ENCODE measurements at places on chromosomes 6 and 20.

GRCh38 chr6:7073821-7074525 lies 33.8 kb upstream of the RREB1 start:
- DNase-seq: no peak

DNA sequence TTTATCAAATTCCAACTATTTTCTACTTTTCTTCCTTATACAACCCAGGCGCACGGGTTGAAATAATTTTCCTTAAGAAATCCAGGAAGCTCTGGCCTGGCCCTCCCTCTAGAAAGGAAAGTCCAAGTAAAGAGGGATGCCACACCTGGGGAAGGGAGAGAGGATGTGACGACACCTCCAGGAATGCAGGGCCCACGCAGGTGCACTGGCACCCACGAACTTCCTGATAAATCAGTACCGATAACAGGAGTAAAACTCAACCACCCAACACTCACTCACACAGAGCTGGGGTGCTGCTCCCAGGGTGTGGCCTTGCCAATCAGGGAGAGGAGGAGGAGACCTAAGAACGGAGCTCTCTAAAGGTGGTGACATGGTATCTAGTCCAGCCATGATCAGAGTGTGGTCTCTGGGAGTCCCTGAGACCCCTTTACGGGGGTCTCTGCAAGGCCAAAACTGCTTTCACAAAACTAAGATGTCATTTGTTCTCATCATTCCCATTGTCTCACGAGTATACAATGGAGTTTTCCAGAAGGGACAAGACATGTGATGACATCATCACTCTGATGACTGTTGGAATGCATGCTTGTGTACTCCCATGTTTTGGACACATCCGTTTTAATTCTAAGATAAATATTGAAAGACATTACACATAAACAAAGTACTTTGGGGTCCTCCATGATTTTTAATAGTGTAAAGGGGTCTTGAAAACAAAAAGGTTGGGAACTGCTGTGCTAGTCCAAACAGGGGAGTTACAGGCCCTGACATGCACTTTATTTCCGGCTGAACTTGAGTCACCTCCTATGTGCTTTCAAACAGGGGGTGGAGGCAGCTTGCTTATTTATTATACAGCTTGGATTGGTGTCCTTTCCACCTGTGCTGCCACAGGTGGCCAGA lies 2.2 kb upstream of the PARD6B start:
- DNase-seq: no peak

DNA sequence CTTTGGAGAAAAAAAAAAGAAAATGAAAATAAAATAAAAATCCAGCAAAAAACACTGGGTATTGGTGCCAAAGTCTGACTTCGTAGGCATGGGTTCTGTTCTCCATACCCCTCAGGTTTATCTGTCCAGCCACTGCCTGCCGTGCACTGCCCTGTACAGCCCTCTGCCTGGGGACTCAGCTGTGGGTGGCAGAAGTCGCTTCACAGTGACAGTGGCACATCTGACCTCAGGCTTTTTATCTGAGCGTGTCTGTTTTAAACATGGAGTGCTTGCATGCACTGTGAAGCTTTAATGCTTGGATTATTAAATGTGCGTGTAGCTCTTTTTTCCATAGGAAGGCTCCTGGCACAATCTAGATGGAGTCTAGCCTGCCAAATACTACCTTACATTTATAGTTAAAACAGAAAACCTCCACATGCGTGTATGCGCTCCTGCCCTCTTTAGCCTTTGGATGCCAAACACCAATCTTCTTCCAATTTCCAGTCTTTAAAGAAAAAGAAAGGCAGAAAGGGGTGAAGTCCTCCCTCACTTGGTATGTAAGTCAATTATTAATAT lies 375.5 kb downstream of the UTRN start:
- no peak for DNase-seq

GRCh38 chr6:56866917-56867522 lies 87.9 kb upstream of the BEND6 start:
- no peak for DNase-seq

- DNase-seq: peak; percentile 19
These were observed at the start of gene BCAS4 for GRCh38 chr20:50794846-50795634. BCAS4 (plus strand) TSS chr20:50795061; CDS start chr20:50795084, 23 bp downstream.

DNA sequence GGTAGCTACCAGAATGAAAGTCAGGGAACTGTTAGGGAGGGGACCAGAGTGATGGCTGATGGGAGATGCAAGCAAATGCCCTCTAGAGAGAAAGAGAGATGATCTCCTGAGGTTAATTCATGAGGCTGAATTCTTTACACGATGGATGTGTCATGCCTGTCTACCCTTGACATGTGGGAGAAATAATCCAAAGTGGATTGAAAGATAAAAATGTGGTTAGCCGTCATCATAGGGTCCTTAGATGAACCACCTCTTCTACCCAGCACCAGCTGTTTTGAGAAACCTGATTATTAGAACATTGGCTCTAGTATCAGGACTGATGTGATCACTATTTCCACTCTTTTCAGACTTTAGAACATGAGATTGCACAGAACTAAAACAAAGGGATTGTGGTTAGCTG lies 53.6 kb downstream of the SOBP start:
- DNase-seq: no peak

- DNase-seq: no peak
These were observed 67.8 kb downstream of the ENPP1 start for GRCh38 chr6:131875647-131876046.

DNA sequence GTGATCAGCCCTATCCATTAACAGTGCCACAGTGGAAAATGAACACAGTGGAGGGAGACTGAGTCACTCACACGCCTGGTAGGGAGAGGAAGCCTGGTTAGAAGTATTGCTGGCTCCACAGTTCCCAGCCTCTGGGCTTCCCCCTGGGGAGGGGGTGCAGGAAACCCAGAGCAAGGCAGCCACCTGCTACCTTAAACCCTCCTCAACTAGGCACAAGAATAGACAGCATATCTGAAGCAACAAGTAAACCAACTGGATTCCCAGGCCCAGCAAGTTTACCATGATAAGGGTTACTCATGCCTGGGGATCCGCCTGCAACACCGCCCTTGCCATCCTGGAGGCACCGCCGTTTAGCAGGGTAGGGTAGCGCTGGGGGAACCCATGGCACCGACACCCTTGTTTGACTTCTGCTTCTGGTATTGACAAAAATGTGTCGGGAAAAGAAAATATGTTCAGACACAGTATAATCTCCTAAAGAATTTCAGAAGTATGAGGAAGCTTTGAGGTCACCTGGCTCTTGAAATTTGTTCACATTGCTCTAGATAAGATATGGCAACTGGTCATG lies 38.3 kb downstream of the SLC22A23 start:
- DNase-seq: no peak

DNA sequence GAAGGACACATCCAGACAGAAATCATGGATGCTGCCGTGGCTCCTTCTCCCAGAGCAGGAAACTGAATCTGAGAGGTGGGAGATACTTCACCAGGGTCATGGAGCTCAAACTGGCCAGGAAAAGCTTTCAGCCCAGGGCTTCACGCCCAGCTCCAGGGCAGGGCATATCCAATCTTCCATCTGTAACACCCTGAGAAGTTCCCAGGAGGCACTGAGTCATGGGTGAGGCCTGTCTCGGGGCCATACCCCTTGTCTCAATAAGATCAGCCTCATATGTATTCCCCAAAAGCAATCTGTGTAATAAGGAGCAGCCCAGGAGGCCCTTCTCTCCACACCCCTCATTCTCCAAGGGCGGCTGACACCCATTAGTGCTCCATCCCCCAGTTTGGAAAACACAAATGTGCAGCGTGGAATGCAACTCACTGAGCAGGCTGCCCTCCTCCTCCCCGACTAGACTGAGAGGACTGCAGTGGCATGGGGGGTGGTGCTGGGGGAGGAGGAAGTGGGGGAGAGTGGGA lies 439.3 kb upstream of the SULF2 start:
- DNase-seq: no peak

GRCh38 chr6:142444376-142444775 lies 142.6 kb downstream of the ADGRG6 start:
- DNase-seq: peak; percentile 47

DNA sequence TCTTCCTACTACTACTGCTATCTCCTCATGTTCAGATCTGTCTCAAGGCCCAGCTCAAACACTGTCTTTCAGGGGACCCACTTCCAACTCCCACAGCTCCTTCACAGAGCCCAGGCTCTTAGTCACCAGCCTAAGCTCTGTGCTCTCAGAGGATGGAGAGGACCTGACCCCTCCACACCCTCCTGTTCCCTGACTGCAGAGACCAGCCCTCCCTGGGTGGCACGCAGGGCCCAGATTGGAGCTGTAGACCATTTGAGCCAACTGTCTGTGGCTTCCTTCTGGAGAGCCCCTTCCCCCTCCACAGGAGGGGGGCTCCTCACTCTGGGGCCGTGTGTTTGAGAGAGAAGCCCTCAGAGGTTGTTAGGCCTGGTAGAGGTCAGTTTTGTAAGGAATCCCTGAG lies 9.8 kb downstream of the SNPH start:
- no peak for DNase-seq

- DNase-seq: no peak
These were observed 123.4 kb downstream of the C6orf118 start for GRCh38 chr6:165186041-165186440.

- DNase-seq: no peak
These were observed 159.2 kb downstream of the CD109 start for GRCh38 chr6:73854998-73855718.

- DNase-seq: no peak
These were observed 132.9 kb upstream of the QKI start for GRCh38 chr6:163281634-163282033.
